NT2/D1 (cell line): ENCODE measurements at places on chromosomes 11 and 22.

DNA sequence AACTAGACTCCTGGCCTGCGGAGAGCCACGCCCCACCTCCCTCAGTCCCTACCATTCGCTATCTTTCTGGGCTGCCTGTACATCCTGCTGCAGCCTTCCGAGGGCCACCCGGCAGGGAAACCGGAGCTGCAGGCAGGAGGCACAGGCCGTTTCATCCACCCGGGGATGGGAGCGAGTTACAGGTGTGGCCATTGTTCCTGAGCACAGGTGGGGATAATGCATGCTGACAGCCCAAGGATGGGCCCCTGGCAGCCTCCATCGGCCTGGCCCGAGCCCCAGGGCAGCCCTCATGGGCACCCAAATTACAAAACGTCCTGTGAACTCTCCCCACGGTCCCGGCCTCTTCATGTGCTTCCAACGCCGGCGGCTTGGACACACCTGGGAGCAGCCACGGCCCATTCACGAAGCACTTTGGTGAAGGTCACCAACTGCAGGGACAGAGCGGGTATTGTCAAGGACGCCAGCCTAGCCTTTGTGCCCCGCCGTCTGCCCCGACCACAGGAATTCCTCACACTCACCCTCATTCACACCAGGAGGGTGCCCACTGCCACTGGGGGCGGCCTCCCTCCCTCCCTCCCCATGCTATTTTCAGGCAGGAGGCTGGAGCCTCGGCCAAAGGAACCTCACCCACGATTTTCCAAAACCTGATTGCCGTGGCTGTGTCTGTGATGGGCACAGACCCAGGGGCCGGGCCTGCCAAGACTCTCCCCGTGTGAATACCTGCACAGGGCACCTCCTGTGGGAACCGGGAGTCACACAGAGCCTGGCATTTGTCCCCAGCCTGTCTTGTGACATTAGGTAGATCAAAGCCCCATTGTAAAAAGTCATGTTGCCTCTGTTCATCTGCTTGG lies 42.1 kb upstream of the MYEOV start:
- DNase-seq = no peak

- peak; percentile 57 for DNase-seq
These were observed 42.3 kb downstream of the PLAAT5 start for GRCh38 chr11:63448646-63449045.

GRCh38 chr11:79173615-79174014 lies 267.2 kb downstream of the TENM4 start:
- DNase-seq = no peak

DNA sequence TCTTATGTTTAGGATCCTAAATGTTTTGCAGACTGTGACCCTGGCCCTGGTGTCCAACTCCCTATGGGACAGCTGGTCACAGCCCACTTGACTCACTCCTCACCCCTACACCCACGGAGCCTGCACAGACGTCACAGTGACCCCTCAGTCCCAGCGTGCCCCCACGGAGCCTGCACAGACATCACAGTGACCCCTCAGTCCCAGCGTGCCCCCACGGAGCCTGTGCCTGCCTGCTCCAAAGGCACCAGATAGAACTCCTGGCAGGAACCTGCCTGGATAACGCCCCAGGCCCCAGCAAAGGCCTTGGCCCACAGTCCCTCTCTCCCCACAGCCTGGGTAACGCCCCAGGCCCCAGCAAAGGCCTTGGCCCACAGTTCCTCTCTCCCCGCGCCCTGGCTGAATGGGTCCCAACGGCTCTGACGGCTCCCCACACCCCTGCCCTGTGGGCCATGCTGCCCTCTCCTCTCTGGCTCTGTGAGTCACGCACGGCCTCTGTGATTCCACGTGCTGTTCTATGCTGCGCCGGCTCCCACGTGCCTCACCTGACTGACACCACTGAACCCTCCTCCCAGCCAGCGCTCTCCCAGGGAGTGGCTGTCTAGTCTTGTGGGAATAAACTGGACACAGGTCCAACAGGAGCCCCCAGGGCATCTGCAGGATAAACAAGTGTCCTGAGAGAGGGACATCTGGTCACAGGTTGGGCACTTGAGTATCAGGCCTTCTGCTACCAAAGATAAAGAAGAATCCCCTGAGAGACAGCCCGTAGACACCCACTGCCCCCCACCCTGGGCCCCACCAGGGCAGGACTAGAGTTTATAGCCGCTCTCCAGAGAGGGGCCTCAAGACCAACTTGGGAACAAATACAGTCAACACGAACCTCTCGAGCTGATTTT lies 250.3 kb downstream of the BRD1 start:
- no peak for DNase-seq

- no peak for DNase-seq
These were observed 34.8 kb downstream of the SLC22A9 start for GRCh38 chr11:63404161-63404935.

DNA sequence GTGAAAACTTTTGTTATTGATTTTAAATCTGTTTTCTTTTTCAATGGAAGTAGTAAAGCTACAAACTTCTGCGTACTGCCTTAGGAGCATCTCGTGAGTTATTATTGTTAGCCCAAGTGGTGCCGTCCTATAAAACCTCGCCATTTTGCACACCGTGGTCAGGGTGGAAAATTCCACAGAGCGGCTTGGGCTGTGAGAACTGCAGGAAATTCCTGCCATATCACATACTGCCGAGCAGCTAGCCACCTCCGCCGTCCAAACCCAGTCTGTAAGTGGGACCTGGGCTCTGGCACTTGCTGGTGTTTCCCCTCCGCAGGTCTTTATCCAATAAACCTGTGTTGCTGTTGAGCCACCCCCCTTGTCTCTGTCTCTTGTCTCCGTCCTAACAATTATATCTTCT lies 88.0 kb upstream of the POU2AF2 start:
- no peak for DNase-seq
